H9 (cell line): ENCODE measurements at places on chromosomes 5 and 9.
A peak's percentile ranks its signal among the peaks of the same experiment; 100 is the strongest.

GRCh38 chr5:34586117-34586885, 69.8 kb upstream of the RAI14 start:
- no peak for DNase-seq

DNA sequence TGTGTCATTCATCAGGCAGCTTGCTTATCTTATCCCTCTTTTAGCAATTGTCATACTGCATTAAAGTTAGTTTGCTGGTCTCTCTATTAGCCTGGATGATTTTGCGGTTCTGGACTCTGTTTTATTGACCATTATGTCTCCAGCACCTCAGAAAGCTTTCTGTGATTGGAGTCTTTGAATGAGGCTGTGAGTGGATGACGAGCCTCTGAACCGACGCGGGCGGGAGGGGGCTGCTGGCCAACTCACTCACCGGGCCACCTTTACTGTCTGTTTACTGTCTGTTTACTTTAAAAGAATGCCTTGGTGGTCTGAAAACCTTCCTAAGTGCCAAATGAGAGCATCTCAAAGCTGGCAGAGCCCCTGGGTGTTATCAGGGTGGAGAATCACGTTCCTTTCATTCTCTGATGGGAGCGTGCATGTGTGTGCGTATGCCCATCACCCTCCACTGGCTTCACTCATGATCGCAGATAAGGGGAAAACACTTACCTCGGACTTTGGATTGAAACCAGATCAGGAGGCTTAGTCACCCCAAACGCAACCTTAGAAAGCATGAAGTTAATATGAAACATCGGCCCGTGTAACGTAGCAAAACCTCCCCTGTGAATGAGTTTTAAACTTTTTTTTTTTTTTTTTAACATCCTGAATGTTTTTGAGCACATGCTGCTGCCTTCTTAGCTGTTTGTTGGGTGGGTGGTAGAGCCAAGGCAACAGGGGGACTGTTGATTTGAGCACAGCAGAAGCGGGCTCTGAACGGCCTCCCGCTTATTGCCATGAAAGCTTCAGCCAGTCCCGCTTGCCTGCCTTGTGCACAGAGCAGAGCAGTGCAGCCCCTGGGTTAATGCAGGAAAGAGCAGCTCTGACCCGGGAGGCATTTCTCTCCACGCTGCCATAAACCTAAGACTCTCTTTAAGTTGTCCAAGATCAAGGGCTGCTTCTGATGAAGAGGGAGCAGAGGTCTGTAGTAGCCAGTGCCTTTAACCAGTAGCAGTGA, 173.6 kb downstream of the GADD45G start:
- DNase-seq = no peak

- no peak for DNase-seq
These were observed 30.3 kb upstream of the PURA start for GRCh38 chr5:140083650-140084049.

- DNase-seq = no peak
These were observed 146.5 kb downstream of the MTX3 start for GRCh38 chr5:79844571-79844970.

- no peak for DNase-seq
These were observed 135.2 kb upstream of the SLC24A2 start for GRCh38 chr9:19924080-19924479.

GRCh38 chr9:29753638-29754037, 2180.4 kb upstream of the C9orf72 start:
- DNase-seq = no peak

- DNase-seq = no peak
These were observed 88.7 kb downstream of the PRKACG start for GRCh38 chr9:68925175-68925574.

DNA sequence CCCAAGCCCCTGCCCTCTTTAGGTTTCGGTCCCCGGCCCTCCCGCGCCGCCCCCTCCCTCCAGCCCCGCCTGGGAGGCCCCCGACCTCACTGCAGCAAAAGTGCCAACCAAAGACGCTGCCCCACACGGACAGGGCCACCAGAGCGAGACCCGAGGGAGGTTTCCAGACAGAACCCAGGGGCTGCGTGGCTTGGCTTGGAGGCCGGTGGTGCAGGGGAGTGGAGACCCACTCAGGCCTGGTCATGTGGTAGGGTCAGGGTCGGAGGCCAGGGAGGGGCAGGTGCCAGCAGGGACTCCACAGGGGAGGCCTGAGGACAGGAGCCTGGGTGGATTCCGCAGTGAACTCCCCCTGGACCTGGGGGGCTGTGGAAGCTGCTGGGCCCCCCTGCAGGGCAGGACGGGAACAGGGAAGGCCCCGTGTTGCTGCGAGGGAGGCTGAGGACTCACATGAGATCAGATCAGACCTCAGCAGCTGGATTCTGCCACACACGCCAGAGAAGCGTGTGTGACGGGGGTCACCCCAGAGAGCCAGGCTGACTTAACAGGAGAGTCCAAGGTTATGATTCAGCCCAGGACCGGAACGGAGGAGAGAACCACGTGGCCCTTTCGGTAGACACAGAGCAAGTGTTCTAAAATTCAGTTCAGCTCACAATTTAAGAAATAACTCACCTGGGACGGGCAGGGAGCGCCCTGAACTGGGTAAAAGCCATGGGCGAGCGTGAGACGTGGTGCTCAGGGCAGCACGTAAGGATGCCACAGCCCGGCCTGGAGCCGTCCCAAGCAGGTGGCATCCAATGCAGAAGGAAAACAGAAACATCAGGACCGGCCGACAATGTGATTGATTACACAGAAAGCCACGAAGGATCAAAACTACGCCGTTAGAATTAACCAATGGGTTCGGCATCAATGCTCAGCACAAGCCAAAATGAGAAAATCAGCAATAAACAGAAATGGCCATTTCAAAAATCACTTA, 38.9 kb downstream of the EXD3 start:
- DNase-seq = peak; percentile 25

DNA sequence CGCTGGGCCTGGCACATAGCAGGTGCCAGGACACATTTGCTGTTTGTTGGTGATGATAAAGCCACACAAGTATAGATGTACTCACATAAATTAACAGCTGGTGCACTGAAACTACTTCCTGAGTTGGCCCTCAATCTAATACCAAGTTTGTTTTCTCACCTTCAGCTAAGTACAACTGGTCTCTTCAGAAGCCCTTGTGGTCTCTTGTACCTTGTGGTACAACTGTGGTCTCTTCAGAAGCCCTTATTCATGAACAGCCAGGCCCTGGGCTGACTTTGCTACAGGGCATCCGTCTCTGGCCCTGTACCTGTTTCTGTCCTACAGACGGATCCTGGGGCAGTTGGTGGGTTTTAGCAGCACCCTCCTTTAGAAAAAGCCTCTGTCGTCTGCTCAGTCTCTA, 81.5 kb downstream of the DAB2IP start:
- DNase-seq = no peak

- DNase-seq = no peak
These were observed 26.1 kb downstream of the LHFPL2 start for GRCh38 chr5:78622302-78622971.

DNA sequence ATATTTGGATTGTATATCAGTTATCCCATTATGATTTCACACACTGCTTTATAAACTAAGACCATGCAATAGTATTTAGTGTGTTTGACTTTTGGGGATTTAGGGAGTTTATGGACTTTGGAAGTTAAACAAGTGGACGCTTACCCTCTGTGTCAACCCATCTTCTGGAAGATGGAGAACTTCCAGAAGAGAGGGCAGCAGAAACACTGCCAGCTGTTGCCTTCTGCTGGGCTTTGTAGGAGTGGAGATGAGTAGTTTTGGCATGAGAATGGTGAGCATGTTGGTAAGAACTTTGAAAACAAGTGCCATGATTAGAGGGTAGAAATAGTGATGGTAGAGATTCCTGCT, 2.2 kb downstream of the DNAJC25 start:
- no peak for DNase-seq

- DNase-seq = no peak
These were observed 17.3 kb downstream of the MEGF10 start for GRCh38 chr5:127307868-127308267.

- no peak for DNase-seq
These were observed 20.6 kb downstream of the ZCCHC7 start for GRCh38 chr9:37141015-37141414.

DNA sequence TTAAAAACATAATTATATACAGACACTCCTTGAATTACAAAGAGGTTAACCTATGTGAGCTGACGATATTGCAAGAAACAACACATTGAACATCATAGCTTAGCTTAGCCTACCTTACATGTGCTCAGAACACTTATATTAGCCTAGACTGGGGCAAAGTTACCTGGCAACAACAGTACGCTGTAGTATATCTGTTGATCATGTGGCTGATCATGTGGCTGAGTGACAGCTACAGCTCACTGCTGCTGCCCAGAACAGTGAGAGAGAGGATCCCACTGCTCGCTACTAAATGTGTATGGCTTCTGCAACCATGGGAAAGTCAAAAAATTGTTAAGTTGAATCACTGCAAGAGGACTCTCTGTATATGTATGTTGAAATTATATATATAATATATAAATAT, 169.9 kb downstream of the CDH9 start:
- no peak for DNase-seq

DNA sequence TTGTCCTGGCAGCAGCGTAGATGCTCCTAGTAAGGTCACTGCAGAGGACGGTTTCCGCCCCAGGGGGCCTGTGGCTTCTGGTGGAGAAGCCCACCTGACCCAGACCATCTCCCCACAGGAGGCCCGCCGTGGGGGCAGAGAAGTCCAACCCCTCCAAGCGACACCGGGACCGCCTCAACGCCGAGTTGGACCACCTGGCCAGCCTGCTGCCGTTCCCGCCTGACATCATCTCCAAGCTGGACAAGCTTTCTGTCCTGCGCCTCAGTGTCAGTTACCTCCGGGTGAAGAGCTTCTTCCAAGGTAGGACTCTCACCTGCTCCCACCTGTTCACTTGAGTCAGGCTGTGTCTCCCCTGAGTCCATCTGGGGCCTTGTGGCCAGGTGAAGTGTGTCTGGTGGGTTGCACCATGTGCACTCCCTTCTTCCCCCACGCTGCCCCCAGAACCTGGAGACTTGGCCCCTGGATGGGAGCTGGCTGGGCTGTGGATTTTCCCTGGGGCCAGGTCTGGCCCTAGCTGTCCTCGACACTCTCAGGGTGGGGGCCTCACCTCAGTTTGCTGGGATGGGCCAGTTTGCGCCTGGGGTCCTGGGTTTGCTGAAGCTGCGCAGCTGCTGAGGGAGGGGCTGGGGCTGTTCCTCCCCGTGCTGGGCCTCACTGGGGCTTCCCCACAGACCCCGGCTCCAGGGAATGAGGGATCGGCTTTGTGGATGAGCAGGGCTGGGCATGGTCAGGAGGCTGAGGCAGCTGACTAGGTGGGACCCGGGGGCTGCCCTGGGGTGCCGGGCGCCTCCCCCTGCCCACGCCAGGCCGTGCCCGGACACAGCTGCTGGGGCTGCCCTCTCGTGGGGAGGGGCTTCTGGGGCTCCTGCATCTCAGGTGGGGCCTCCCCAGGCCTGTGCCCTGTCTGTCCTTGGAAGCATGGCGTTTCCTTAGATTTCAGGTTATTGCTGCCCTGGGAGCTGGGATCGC, 32.4 kb downstream of the AHRR start:
- DNase-seq = peak; percentile 25

GRCh38 chr9:121133104-121133816, 58.5 kb downstream of the CNTRL start:
- DNase-seq = peak; percentile 83

DNA sequence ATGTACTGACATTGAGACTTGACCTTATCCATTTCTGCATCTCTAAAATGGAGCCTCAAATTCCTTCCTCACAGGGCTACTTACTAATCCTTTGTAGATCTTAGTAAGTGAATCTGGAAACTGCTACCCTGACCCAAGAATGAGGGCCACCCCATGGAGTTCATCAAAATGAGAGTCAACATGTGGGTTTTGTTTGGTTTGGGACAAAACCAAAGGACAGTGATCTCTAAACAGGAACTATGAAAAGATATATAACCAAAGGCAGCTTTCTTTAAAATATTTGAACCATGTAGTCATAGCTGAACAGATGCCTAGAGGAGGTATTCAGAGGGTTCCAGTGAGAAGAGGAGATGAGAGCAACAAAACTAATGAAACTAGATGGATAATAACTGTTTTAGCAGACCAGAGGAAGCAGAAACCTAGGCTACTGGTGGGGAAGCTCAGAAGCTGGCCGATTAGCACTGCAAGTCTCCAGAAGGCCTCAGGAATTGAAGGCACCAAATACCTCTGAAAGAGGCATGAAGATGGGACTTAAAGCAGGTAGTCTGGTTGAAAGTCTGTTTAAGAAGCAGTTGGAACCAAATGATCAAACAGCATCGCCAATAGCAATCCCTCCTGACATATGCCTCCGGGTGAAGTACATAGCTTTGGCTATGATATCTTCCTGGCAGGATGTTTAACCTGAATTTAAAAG, 45.8 kb downstream of the THOC3 start:
- no peak for DNase-seq

- peak; percentile 55 for DNase-seq
These were observed 916 bp downstream of the TOR1A start for GRCh38 chr9:129822898-129823541.

DNA sequence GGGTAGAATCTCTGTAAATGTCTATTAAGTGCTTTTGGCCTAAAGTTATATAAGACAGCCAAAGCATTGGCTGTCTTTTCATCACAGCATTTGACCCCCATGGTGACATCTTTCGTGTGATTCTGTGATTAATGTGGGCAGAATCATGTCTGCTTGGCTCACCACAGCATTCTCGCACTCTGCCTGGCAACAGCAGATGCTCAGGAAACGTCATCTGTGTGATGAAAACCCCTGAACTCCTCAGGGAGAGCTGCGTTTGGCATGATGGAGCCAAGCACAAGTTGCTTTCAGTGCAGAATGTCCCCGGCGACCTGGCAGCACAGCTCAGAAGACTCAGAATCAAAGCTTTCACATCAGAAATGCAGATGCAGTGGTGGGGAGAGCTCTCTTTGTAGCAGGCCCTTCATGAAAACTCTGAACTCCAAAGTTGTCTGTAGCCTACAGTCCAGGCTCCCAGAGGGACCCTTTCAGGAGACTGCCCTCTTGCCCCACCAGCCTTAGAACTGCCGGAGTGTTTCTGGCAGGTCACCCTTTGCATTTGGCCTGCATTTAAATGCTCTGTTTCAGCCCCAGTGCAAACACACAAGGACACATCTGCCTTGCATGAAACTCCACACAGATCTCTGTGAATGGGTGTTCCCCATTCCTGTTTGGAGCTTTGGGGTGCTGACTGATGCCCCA, 155.6 kb upstream of the PANK3 start:
- no peak for DNase-seq

GRCh38 chr5:37661227-37661920, 178.5 kb downstream of the GDNF start:
- DNase-seq = no peak

DNA sequence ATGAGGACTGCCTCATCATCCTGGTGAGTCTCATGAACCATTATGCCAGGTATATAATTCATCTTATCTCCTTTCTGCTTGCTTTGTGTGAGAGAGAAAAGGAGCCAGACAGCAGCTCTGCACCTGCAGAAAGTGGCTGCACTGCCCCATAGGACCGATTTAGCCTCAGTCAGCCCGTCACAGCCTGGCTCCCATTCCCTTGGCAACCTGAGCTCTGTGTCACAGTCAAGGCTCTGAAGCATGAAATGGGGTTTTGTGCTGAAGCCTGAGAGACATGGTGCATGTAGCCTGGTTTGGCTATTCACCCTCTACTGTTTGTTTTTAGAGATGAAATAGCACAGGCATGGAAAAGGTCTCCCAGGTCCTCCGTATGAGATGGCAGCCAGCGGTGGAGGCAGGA, 198.3 kb downstream of the KCTD16 start:
- DNase-seq = no peak

- DNase-seq = no peak
These were observed at the start of gene LRRC70 for GRCh38 chr5:62578540-62578939. TSS of gene LRRC70 (plus strand) at chr5:62578819. CDS start at chr5:62579439, 620 bp downstream.
